ENCODE measurements at places on chromosomes 2 and 18.

DNA sequence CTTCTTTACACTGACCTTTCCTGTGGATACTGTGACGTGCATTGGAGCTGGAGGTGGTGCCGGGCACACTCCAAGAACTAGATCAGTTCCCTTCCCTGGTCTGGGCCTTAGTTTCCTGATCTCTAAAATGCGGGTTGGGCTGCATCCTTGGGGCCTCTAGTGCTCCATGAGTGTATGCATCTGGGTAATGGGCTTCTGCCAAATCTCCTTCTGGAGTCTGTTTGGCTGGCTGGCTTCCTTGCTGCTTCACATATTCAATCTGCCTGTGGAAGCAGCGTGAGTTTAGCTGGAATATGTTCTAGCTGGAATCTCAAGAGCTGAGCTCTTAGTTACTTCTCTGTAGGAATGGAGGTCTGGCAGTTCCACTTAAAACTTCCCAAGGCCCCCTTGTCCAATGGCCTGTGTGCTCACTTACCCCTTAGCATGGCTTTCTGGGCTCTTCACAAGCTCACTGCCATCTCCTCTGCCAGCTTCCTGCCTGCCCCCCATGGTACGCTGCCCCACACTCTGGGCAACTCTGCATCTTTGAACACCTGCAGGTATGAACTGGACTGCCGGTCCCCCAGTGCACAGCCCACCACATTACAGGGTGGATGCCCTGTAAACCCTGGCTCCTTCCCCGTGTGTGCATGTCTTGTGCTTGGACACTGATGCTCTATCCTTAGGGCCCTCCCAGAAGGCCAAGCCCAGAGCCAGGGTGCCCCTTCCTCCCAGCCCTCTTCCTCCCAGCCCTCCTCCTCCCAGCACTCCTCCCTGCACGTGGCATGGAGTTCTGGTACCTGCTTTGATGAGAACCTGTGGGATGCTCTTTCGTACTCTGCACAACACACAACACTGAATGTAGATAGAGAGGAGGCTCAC is 103.6 kb upstream of the SMAD2 start:
- peak; percentile 31 for DNase-seq

GRCh38 chr2:217854684-217855420 is 147.9 kb downstream of the TNS1 start:
- no peak for DNase-seq

DNA sequence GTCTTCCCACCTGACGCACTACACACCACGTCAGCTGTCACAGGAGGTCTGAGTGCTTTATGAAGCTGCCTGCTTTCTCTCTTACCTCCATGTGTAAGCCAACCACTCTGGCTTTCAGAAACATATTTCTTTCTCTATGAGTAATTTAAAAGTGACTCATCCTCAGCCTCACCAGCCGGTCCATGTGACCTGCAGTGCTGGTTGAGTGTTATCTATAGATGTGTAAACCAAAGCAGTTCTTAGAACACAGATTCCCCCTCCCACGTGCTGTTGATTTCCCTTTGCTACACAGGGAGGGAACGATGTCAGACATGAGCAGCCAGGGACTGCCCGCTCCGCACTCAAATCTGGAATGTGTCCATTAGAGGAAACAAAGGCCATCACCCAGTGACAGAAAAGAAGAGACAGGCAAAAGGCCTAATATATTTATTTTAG is 157.8 kb downstream of the BCL2 start:
- DNase-seq, result no peak

GRCh38 chr18:3782901-3783300 is 332.9 kb downstream of the TGIF1 start:
- DNase-seq, result no peak

DNA sequence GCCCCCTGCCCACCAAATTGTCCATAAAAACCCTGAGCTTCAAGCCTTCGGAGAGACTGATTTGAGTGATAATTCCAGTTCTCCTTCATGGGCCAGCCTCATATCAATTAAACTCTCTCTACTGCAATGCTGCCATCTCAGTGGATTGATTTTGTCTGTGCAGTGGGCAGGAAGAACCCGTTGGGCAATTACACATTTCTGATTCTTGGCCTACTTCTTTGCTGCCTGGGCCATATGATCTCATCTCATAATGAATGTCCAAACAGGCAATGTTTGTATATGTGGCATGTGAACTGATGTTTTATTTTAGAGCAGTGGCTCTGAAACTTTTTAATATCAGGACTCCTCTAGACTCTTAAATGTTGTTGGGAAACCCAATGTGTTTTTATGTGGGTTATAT is 101.2 kb upstream of the SLC38A11 start:
- DNase-seq, result no peak

DNA sequence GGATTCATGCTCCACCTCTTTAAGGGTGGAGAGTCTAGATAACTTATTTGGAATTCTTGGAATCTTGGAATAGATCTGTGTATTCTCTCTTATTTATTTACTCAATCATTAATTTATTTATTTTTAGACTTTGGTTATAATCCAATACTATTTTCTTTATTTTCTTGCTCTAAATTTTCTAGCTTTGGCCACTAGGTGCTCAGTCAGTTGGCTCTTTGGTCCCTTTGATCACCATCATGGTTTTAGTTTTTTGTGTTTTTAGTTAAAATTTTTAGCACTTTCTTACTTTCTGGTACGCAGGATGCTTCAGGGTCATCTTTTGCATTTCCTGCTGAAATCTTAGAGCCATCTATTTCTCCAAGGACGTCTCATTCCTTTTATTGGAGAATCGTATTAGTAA is 5.2 kb upstream of the PLEK start:
- no peak for DNase-seq

- no peak for DNase-seq
Measured at GRCh38 chr2:196268538-196269338, 97.4 kb upstream of the STK17B start.

- no peak for DNase-seq
Measured at GRCh38 chr2:216839688-216840087, 20.2 kb downstream of the TNP1 start.

GRCh38 chr2:20449501-20450200 is 2.8 kb downstream of the RHOB start:
- DNase-seq, result no peak

DNA sequence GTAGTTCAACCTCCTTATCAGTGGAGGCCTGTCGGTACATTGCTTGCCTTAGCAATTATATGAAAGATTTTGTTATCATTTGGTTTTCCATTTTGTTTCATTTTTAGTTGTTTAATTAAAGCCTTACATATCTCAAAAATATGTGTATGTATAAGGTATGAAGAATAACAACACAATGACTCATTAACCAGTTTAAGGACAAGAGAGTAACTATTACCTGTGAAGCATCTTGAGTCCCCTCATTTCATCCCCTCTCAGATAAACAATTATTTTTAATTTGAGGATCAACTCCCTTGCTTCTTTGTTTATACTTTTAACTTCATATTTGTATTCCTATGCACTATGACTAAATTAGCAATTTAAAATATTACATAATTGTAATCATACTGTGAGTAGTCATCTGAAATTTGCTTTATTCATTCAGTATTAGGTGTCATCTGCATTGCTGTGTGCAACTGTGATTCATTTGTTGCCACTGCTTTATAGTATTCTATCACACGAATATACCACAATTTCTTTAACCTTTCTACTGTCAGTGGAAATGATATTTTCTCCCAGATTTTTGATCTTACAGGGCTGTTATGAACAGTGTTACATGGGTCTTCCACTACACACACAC is 126.4 kb downstream of the RNF152 start:
- no peak for DNase-seq

- no peak for DNase-seq
Measured at GRCh38 chr18:36328385-36328858, 30.9 kb downstream of the FHOD3 start.

DNA sequence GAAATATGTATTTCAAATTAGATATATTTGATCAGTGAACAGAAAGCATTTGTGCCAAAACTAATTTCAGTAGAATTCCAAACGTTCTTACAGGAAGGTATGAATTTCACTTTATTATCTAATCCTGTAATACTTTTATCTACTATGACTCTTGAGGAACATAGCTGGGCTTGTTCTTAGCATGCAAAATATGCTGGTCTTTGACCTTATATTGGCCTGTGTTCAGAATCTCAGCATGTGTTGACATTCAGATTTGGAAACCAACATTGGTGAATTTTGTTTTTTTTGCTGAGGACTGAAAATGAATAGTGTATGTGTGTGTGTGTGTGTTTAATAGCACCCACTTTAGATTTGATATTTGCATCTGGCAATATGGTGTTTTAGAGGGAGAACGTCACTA is 112.2 kb downstream of the MEIS1 start:
- DNase-seq, result no peak

All from endodermal cell (in vitro differentiated cells).